ENCODE measurements at places on chromosomes 6 and 20. TPM values are rescaled to one million over a fixed set of nuclear protein-coding genes. Genes with fewer than 3 reads are reported as not detected.
A peak's percentile ranks its signal among the peaks of the same experiment; 100 is the strongest.

DNA sequence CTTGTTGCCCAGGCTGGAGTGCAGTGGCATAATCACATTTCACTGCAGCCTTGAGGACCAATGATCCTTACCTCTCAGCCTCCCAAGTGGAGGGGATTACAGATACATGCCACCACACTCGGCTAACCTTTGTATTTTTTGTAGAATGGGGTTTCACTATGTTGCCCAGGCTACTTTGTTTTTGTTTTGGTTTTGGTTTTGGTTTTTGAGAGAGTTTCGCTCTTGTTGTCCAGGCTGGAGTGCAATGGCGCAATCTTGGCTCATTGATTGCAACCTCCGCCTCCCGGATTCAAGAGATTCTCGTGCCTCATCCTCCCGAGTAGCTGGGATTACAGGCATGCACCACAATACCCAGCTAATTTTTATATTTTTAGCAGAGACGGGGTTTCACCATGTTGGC lies 105.5 kb downstream of the BMP7 start:
- no peak for DNase-seq
- no peaks in the 10 kb centered on the region for H3K36me3 ChIP-seq
- H3K4me3 ChIP-seq, result no peak overlapping the region
- H3K4me1 ChIP-seq, result no peaks in the 10 kb centered on the region

- H3K36me3 ChIP-seq, result no peaks in the 10 kb centered on the region
- H3K4me3 ChIP-seq, result peak within 1 kb of the TSS; percentile 77
- H3K4me1 ChIP-seq, result no peaks in the 10 kb centered on the region
- peak within 1 kb of the TSS; percentile 56 for H3K27ac ChIP-seq
- peak; percentile 97 for DNase-seq
- H3K27me3 ChIP-seq, result peaks cover 45% of the 10 kb centered on the region
Measured at GRCh38 chr6:149863698-149864577, at the start of gene LRP11. Gene LRP11, minus strand, starts transcription at chr6:149864359. Its CDS starts 339 bp downstream, at chr6:149864020.

- no peaks in the 10 kb centered on the region for H3K4me1 ChIP-seq
- H3K36me3 ChIP-seq, result no peaks in the 10 kb centered on the region
- no peak overlapping the region for H3K4me3 ChIP-seq
- no peaks in the 10 kb centered on the region for H3K27me3 ChIP-seq
- peak; percentile 95 for DNase-seq
Measured at GRCh38 chr6:6494677-6495076, 93.8 kb upstream of the LY86 start.

- H3K27me3 ChIP-seq, result no peaks in the 10 kb centered on the region
- no peak overlapping the region for H3K27ac ChIP-seq
- DNase-seq, result no peak
- no peaks in the 10 kb centered on the region for H3K36me3 ChIP-seq
- H3K4me3 ChIP-seq, result no peak overlapping the region
- H3K4me1 ChIP-seq, result no peaks in the 10 kb centered on the region
Measured at GRCh38 chr6:113556775-113557174, 300.4 kb upstream of the MARCKS start.

- H3K4me3 ChIP-seq, result no peak overlapping the region
- H3K36me3 ChIP-seq, result no peaks in the 10 kb centered on the region
- H3K4me1 ChIP-seq, result peaks cover 23% of the 10 kb centered on the region
- H3K27ac ChIP-seq, result peak overlapping the region; percentile 16
- DNase-seq, result peak; percentile 96
Measured at GRCh38 chr6:167750956-167751358, 75.8 kb upstream of the AFDN start.

GRCh38 chr20:56932575-56933330 lies 303.6 kb downstream of the TFAP2C start:
- H3K4me3 ChIP-seq, result no peak overlapping the region
- H3K27ac ChIP-seq, result no peak overlapping the region
- peaks cover 36% of the 10 kb centered on the region for H3K27me3 ChIP-seq
- no peaks in the 10 kb centered on the region for H3K36me3 ChIP-seq

- no peak overlapping the region for H3K4me3 ChIP-seq
- H3K4me1 ChIP-seq, result no peaks in the 10 kb centered on the region
- H3K27ac ChIP-seq, result no peak overlapping the region
- DNase-seq, result no peak
- H3K27me3 ChIP-seq, result no peaks in the 10 kb centered on the region
Measured at GRCh38 chr20:51938559-51939258, 136.4 kb upstream of the SALL4 start.

DNA sequence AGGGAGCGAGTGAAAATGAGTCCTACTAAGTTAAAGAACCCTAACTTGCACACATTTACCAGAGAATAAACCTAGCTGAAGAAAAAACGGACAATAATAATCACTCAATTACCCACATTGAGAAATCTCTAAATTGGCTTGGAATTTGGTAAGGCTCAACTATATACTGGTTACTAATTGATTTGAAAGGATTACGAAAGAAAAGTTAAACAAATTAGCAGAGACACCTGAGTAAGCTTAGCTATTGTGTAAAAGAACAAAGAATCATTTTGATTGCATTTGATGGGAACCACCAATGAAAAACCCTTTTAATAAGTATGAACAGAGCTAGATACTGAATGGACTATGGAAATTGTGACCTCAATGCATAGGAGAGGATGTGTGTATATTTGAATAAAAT lies 118.6 kb upstream of the ADGRF1 start:
- H3K4me3 ChIP-seq, result no peak overlapping the region
- DNase-seq, result no peak
- no peak overlapping the region for H3K27ac ChIP-seq
- H3K4me1 ChIP-seq, result peaks cover 7% of the 10 kb centered on the region
- H3K27me3 ChIP-seq, result no peaks in the 10 kb centered on the region

GRCh38 chr6:91341473-91341872 lies 754.6 kb upstream of the MAP3K7 start:
- no peaks in the 10 kb centered on the region for H3K27me3 ChIP-seq
- no peak for DNase-seq
- H3K4me3 ChIP-seq, result no peak overlapping the region
- no peaks in the 10 kb centered on the region for H3K36me3 ChIP-seq

Gene DYNLT2
- total RNA-seq, result 1.5 TPM

Gene TFAP2D
- total RNA-seq, result not detected
